IMR-90 (cell line): ENCODE measurements at places on chromosomes 16 and 17. TPM values are rescaled to one million over a fixed set of nuclear protein-coding genes. Genes with fewer than 3 reads are reported as not detected.

Gene CD300LF
- not detected in 2 replicates for total RNA-seq

Gene TMEM235
- total RNA-seq, result not detected in 2 replicates

Gene NMRAL1
- total RNA-seq, result 67.6 and 73.6 TPM in 2 replicates

Gene KRTAP4-3
- not detected in 2 replicates for total RNA-seq

Gene HOXB8
- 0.54 and 0.56 TPM in 2 replicates for total RNA-seq

Gene NSF
- 94.7 and 110 TPM in 2 replicates for total RNA-seq

Gene DHX58
- 1.1 and 1.4 TPM in 2 replicates for total RNA-seq

Gene SLC52A1
- total RNA-seq, result not detected in 2 replicates

Gene ZNF286A
- total RNA-seq, result 37.6 and 37.8 TPM in 2 replicates

Gene KREMEN2
- total RNA-seq, result not detected in 2 replicates

- DNase-seq, result no peak
Measured at GRCh38 chr16:52114379-52114778, 432.6 kb downstream of the TOX3 start.

DNA sequence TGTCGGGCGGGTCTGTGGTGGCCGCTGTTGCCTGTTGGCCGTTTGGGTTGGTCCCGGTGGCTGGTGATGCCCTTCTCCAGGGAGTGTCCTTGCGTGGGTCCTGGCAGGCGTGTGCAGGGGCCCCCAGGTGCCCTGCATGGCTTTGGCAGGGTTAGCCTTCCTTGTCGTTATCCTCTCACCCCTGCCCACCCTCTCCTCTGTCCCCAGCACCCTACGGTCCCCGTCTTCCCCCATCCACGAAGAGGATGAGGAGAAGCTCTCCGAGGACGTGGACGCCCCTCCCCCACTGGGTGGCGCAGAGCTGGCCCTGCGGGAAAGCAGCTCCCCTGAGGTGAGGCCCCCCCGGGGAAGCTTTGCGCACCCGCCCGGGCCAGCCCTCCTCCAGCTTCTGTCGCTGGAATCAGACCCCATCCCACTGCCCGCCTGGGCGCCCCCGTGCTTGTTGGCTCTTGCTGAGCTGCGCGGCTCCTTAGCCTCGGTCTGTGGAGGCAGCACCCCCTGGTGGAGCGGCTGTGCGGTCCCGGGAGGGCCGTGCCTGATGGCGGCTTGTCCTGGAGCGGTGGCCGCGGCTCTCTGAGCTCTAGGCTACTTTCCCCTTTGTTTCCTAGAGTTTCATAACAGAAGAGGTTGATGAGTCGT lies 10.6 kb upstream of the NUDT16L1 start:
- DNase-seq, result peak; percentile 18

DNA sequence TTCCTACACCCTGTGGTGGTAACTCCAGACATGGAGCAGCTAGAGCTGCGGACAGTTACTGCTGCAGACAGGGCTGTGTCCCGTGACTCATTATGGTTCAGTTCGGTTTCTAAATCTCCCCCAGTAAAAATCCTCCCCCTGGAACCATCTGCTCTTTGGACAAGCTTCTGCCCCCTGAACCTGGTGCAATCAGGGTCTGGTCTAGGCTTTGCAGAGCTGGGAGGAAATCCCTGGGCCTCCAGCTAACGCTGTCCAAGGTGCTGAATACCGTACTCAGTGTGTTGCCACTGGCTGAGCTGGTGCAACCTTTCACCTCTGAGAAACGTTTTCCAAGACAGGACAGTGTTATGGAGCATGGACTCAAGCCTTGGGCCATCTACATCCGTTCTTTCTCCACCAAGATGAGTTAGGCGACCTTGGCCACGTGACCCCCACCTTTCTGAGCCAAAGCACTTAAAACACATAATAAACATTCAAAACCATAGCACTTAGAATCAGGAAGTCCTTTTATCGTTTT lies 142.0 kb downstream of the CPPED1 start:
- DNase-seq, result peak; percentile 13

- no peak for DNase-seq
Measured at GRCh38 chr16:61432421-61432820, 603.8 kb downstream of the CDH8 start.

GRCh38 chr17:76640550-76641380 lies 2.8 kb downstream of the ST6GALNAC1 start:
- DNase-seq, result no peak

- DNase-seq, result no peak
Measured at GRCh38 chr16:89117227-89117974, 23.7 kb downstream of the ACSF3 start.

DNA sequence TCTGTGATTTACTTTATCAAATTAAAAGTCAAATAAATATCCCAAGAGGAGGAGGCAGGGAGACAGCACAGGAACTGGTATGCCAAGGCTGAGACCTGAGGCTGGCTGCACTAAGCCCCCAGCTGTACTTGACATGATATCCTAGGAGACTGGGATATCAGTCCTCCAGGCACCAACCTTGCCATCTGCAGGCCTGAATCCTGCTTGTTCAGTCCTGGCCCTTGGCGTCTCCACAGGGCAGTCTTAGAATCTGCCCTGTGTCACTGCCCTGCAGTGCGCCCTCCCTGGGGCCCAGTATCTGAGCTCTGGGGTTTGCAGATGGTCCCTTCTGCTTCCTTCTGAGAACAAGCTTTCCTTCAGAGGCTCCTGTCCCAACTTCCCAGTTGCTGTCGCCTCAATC lies 75.9 kb downstream of the HS3ST3A1 start:
- no peak for DNase-seq

- DNase-seq, result no peak
Measured at GRCh38 chr16:47316442-47317015, 144.3 kb downstream of the ITFG1 start.

- no peak for DNase-seq
Measured at GRCh38 chr17:82477934-82478333, 19.4 kb downstream of the NARF start.

GRCh38 chr16:31186176-31186575 lies 6.2 kb downstream of the FUS start:
- no peak for DNase-seq

DNA sequence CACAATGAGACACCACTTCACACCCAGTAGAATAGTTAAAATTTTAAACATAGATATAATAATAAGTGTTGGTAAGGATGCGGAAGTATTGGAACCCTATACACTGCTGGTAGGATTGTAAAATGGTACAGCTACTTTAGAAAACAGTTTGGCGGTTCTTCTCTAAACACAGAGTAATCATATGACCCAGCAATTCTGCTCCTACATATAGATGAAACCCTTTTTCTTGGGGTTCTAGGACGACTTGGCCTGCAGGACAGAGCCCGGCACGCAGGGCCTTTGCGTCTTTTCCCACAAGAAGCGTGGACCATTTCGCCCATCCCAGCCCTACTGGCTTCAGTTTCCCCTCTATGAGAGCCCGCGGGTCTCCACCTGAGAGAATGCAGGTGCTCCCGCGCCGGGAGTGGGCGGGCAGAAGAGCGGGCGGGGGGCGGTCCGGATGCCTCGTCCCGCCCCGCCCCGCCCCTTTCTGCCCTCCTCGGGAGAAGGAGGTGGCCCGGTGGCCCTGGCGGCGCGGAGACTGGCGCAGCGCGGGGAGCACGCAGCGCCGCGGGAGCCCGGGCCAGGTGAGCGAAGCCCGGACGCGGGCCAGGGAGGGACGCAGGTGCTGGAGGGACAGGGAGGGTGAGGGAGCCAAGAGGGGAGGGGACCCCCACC lies at the start of gene SDR42E2:
Gene SDR42E2 (plus strand): TSS at position 508 of the 657 bp plus-strand sequence. CDS start 3,077 bp downstream, outside the sequence.
- no peak for DNase-seq

DNA sequence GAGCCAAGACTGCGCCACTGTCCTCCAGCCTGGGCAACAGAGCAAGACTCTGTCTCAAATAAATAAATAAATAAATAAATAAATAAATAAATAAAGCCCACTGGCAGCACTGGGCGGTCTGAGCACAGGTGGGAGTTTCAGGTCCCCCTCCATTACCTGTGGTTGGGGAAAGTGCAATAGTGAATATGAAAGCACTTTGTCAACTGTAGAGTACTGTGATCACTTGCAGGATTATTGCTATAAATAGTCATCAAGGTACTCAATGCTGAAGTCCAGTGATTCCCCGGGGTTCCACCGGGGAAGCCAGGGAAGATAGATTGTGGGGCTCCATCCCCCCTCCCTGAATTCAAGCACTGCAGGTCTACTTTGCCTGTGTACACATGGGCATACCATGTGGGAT lies 42.7 kb upstream of the CPNE2 start:
- no peak for DNase-seq

GRCh38 chr16:24544640-24545039 lies 5.3 kb downstream of the RBBP6 start:
- DNase-seq, result peak; percentile 74

GRCh38 chr17:281365-281999 lies 71.1 kb downstream of the RPH3AL start:
- no peak for DNase-seq

DNA sequence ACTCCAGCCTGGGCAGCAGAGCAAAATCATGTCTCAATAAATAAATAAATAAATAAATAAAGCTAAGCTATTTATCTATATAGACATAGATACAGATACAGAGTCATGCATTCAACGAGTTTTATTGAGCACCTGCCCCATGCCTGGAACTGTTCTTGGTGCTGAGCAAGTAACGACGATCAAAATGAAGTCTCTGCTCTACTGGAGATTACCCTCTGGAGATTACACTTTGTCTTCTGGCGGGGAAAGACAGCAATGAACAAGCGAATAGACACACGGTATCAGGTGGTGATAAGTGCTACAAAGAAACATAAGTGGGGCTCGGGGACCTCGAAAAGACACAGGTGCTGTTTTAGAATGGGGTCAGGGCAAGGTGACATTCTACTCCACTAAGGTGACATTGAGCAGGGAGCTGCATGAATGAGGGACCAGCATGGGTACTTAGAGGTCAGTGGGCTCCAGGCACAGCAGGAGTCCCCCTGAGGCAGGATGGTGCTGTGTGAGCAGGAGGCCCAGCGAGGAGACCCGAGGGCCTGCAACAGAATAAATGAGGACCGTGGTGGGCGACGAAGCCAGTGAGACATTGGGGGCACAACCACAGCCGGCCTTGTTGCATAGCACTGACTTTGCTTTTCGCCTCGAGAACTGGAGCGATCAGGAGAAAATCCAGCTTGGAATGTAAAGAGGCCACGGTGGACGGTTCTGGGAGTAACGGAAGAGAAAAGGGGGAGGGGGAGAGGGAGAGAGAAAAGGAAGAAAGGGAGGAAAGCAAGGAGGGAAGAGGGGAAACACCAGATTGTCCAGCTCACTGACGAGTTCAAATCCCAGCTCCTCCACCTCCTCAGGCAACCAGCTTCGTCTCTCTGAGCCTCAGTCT lies 42.4 kb upstream of the MEAK7 start:
- DNase-seq, result no peak

- DNase-seq, result no peak
Measured at GRCh38 chr16:49491106-49491670, 117.6 kb downstream of the C16orf78 start.

GRCh38 chr17:60155815-60156214 lies 6.0 kb downstream of the CA4 start:
- DNase-seq, result no peak

- DNase-seq, result no peak
Measured at GRCh38 chr17:35795007-35795870, at the start of gene MMP28. TSS of gene MMP28 (minus strand) at chr17:35795641. CDS start at chr17:35795377, 264 bp downstream.

GRCh38 chr16:56911771-56912571 lies 20.0 kb upstream of the HERPUD1 start:
- DNase-seq, result peak; percentile 65

GRCh38 chr17:27944546-27945332 lies 51.6 kb upstream of the LYRM9 start:
- no peak for DNase-seq

DNA sequence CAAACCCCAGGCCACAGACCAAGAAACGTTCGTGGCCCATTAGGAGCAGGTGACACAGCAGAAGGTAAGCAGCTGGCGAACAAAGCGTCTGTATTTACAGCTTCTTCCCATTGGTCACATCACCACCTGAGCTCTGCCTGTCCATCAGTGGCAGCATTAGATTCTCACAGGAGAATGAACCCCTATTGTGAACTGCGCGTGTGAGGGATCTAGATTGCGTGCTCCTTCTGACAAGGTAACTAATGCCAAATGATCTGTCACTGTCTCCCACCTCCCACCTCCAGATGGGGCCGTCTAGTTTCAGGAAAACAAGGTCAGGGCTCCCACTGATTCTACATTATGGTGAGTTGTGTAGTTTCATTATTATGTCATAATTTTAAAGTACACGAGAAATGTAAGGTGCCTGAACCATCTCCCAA lies 186.3 kb downstream of the CPPED1 start:
- DNase-seq, result no peak

- DNase-seq, result no peak
Measured at GRCh38 chr17:21243516-21244303, 9.5 kb downstream of the NATD1 start.

DNA sequence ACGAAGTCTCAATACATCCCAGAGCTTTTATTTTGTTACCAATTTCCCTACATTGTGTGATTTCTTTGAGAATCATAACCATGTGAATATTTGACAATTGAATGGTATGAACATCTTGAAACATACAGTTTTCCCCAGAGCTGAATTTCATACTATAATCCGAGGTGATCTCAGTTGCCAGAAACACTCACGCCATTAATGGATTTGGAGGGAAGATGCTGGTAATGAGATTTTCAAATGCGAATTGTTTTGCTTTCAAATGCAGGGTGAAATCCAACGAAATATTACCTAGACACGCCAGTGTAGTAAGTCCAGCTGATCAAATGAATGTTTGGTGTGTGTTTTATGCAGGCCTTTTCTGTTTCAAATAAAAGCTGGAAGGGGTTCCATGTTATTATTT lies 277.8 kb upstream of the CDH5 start:
- DNase-seq, result no peak

DNA sequence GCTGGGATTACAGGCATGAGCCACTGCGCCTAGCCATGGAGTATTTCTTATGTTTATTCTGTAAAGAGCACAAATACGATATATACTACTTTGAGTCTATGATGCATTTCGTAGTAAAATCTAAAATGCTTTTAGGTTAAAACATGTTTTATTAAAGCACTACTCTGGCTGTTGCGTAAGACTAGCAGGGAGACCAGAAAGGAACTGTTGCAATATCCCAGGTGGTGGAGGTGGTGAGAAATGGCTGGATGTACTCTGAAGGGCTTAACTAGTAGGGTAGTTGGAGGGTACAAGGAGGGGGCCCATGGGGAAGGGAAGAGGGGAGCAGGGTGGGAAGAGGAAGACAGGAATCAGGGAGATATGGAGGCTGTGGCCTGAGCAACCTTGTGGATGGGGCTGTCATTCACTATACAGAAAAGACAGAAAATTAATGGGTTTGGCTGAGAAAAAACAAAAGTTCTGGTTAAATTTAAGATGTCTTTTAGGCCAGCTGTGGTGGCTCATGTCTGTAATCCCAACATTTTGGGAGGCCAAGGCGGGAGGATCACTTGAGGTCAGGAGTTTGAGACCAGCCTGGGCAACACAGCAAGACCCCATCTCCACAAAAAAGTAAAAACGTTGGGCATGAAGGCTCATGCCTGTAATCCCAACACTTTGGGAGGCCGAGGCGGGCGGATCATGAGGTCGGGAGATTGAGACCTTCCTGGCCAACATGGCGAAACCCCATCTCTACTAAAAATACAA lies 35.8 kb downstream of the ST3GAL2 start:
- DNase-seq, result peak; percentile 63

DNA sequence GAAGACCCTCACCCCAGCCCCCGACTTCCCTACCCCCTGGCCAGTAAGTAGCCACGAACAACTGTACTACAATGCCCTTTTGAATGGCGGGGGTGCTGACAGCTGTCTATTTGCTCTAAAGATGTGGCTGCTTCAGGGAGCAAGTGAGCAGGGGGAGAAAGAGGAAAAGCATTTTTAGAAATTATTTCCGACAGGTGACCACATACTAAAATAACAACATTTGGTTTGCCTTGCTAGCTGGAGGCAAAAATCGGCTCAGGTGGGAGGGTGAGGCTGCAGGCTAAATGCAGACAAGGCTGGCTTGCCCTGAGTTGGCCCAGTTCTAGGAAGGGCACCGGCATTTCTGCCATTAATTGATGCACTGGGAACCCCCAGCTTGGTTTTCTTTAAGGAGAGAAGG lies 188.5 kb downstream of the XYLT1 start:
- DNase-seq, result no peak
